ENCODE measurements at places on chromosomes 2 and 18.

- DNase-seq: no peak
These were observed 1.4 kb downstream of the GMPPA start for GRCh38 chr2:219500135-219500534.

DNA sequence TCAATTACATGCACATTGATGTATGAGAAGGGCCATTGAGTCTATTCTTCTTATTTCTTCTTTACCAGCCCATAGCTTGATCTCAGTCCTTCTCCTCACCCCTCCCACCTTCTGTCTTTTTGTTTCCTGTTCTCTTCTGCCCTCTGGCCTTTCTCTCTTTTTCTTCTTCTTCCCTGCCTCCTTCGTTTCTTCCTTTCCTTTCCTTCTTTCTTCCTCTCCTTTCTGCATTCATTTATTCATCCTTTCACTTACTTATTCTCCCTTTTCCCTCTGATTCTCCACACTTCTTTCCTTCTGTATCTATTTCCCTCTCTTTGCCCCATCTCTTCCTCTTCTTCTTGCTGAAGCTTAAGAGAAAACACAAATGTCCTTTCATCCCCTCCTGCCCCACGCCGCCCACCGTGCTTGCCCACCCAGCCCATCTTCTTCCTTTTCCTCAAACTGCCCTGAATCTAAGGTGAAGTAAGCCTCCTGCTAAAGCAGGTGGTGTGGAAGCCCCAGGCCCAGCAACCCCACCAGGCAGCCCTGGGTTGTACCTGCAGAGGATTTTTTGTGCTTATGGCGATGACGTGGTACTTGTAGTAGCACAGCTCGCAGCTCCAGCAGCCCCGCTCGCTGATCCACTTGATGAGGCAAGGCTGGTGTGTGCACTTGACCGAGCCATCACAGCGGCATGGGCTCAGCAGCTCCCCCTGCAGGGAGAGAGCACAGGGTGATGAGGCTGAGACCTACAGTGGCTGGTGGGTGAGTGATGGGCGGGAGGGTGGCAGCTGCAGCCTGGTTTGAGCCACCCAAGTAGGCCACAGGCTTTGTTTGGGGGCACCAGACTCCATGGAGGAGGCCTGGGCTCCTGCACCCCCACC is 89.0 kb downstream of the MARCHF4 start:
- DNase-seq: no peak

DNA sequence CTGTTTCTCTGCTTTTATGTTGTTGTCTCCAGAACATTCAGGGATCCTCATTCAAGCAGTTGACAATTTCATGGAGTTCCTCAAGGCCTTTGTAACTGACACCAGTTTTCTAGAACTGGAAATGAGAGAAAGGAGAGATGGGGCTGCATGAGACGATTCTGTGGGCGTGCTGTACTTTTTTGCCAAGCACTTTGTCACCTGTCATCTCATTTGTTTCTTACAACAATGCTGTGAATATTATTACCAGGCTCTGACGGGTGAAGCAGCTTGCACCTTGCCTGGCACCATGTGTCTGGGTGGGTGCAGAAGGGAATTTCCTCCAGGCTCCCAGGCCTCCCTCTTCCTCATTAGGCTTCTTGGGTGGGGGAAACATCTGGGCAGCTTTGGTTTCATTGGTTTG is 22.2 kb upstream of the ATOH8 start:
- no peak for DNase-seq

DNA sequence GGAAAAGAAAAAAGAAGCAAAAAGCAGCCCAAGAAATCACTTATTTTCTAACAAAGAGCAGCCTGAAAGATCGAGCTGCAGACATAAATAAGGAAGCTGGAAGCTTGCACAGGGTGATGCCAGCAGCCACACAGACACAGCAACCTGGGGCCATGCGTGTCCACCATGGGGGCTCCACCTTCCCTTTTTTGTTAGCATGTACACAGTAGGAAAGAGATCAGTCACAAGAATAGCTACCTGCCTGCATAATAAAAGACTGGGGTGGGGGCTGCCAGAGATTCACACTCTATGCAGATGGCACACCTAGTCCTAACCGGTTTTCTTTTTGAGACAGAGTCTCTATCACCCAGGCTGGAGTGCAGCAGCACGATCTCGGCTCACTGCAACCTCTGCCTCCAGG is 2.9 kb upstream of the CNOT11 start:
- no peak for DNase-seq

- DNase-seq: no peak
These were observed 45.5 kb upstream of the INPP4A start for GRCh38 chr2:98399140-98399539.

DNA sequence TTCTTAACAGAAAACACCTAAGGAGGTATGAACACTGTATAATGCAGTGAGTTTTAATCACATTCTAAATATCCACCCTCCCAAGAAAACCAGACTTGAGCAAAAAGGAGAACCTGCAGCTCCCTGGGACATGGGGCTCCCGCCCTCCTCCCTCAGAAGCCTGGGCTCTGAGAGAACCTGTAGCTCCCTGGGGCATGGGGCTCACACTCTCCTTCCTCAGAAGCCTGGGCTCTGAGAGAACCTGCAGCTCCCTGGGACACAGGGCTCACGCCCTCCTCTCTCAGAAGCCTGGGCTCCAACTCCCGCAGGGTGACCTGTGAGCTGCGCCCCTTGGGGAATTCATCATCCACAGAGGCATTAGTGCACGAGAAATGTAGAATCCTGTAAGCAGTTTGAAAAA is 222.9 kb downstream of the SNTG2 start:
- DNase-seq: no peak

GRCh38 chr2:213098612-213099011 is 52.8 kb downstream of the IKZF2 start:
- DNase-seq: no peak

DNA sequence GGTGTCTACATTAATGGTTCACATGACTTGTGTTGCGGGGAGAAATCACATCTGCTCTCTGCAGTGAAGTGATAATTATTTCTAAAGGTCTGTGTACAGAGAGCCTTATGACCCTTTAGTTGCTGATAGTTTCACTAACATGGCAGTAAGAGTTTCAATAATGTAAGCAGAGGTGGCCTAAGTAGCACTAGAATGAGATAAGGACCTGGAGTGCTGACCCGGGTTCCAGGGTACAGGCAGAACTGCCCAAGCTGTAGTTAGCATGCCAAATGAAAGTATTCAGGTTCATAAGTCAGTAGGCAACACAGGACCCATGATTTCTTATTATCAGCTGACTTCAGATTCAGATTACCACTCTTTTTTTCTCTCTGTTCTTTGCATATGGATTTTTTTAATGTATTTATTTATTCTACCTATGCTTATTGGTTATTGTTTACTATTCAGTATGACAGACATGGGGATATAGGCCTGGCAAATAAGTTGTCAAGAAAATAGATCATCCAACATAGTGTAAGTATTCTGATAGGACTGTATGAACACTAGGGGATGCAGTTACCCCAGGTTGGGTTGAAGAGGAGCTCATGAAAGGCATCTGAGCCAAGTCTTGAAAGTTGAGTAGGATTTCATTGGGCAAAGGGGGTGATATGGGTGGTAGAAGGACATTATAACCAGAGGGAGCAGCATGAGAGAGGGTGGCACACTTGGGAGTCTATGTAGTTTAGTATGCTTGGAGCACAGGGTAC is 105.2 kb downstream of the CCDC85A start:
- no peak for DNase-seq

GRCh38 chr2:32182667-32183066 is 17.0 kb downstream of the SLC30A6 start:
- no peak for DNase-seq

DNA sequence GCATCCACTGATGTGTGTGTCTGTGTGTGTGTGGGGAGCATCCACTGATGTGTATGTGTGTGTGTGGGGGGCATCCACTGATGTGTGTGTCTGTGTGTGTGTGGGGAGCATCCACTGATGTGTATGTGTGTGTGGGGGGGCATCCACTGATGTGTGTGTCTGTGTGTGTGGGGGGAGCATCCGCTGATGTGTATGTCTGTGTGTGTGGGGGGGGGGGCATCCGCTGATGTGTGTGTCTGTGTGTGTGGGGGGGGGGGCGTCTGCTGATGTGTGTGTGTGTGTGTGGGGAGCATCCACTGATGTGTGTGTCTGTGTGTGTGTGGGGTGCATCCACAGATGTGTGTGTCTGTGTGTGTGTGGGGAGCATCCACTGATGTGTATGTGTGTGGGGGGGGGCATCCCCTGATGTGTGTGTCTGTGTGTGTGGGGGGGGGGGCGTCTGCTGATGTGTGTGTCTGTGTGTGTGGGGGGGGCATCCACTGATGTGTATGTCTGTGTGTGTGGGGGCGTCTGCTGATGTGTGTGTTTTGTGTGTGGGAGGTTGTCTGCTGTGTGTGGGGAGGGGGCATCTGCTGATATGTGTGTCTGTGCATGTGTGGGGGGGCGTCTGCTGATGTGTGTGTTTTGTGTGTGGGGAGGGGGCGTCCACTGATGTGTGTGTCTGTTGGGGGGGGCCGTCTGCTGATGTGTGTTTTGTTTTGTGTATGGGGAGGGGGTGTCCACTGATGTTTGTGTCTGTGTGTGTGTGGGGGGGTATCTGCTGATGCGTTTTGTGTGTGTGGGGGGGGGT is 125.9 kb downstream of the NFATC1 start:
- DNase-seq: no peak

DNA sequence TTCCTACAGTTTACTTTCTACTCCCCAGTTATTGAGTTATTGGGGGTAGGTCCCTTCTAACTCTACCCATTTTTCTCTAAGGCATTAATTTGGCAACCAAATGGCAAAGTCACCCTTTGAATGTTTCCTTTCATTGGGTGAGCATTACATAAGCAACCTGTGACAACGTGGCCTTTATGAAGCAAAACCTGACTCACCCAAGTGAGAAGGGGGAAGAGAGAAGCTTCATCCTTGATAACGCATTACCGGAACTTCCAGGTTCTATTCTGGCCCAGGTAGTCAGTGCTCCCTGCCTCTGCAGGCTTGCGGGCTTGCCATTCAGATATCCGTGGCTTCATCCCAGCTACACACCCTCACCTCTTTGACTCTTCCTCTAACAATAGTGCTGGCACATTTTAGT is 39.1 kb upstream of the FAM124B start:
- DNase-seq: no peak

DNA sequence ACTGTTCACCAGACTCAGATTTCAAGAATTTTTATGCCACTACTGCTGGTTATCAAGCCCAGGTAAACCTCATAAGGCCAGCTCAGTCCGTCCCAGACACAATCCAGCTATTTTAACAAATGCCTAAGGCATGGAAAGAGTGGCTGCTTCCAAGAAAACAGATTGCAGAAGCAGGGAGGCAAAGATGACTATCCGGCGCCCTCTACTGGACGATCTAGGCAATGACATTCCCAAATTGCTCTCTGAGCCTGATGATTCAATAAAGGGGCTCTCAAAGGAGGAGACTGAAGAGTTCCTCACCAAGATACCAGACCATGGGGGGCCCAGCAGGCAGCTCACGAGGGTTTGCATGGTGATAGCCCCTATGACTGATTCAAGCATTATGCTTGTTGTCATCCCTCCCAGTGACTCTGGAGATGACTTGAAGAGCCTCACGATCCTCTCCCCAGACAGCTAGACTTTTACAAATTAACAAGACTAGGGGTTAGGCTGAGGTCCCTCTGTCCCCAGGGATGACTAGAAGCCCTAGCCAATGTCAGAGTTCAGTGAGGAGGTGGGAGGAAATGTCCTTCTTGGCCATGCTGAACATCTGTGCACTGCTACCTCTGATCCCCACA is 25.0 kb downstream of the SERPINB8 start:
- no peak for DNase-seq

DNA sequence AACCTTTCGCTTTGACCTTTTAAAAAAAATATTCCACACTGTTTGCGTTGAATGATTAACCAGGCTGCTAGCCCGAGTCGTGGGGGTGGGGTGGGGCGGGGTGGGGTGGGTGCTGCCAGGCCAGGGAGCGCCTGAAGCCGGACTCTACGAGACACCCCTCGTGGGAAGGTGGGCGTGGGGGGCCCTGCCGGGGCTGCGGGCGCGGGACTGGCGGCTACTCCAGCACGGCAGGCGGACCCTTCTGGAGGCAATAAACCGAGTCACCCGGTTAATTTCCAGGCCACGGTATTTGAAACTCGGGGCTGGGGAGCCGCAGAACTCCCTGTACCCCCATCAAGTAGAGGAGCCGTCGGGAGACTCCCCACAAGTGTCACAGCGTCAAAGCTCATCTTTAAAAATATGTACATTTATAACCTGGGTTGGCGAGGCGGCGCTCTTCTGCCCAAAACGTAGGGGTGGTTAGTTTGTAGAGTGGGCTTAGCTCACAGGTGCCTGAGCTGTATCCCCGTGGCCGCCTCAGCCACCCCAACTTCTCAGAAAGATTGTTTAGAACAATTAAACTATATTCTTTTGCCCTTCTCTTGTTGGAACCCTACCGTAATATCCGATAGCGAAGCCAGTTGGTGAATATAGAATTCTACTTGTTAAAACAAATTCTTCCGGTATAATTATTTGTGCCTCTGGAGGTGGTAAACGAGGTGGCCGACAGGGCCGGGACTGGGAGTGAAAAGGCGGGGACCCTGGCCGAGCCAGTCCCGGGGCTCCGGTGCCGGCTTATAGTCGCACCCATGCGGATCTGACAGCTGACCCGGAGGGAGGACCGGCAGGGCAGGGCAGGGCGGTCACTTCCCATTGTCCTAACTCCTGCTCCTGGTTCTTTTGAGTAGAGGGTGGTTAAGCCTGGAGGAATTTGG is 1.4 kb downstream of the B3GNT2 start:
- DNase-seq: no peak

DNA sequence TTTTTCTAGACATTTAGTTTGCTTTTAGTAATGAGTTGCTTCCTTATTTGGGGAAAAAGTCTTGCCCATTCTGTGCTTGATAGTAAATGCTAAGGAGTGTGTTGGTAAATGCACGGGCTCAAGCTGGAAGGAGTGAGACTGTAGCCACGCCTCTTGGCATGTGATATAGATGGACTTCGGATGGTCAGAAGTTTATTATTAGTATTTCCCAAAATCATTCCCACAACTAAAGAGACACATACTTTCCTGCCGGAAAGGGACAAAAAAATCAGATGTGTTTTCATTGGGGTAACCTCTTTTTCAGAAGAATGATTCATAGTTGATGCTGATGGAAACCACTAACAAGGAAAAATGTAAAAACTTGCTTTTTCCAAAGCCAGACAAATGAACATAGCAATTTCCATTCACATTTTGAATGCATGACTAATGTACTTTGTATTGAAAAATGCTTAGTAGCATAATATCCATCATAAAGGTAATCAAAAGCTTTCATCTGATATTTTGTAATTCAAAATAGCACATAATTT is 133.2 kb downstream of the ZNF532 start:
- DNase-seq: peak; percentile 68

GRCh38 chr2:112916625-112917247 is 5.8 kb downstream of the IL37 start:
- DNase-seq: no peak

GRCh38 chr18:67373636-67374035 is 142.9 kb downstream of the DSEL start:
- no peak for DNase-seq

- no peak for DNase-seq
These were observed 45.8 kb downstream of the LDLRAD4 start for GRCh38 chr18:13264091-13265007.

GRCh38 chr2:135829378-135830135 is 7.4 kb downstream of the LCT start:
- no peak for DNase-seq
